ENCODE measurements at places on chromosomes 4 and X.

- DNase-seq = no peak
Observed at GRCh38 chr4:181671672-181672071, 571.5 kb upstream of the TENM3 start.

GRCh38 chrX:10254739-10255138 lies 98.0 kb downstream of the CLCN4 start:
- no peak for DNase-seq

DNA sequence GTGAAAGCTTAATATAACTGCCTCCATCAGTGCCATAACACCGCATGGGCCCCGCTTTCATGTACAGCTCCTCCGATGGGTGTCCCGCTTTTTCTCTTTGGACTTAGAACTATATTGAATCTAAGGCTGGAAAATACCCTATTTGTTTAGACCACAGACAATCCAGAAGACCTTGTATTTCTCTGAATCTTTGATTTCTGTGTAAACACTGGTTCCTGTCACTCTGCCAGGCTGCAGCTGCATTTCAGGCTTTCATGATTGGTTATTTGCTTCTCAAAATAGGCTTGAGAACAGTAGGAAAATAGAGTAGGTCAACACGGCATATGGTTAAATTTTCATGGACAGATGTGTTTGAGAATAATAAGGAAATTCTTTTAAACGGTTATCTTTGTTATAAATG lies 80.0 kb downstream of the NWD2 start:
- no peak for DNase-seq

- DNase-seq = no peak
Observed at GRCh38 chrX:120236687-120237479, 13.7 kb upstream of the ZBTB33 start.

GRCh38 chr4:91488946-91489345 lies 814.8 kb upstream of the GRID2 start:
- no peak for DNase-seq

Data from esophagus squamous epithelium (tissue), 5 donors.